ENCODE measurements at places on chromosomes 11 and 22.

- no peaks in the 10 kb centered on the region for H3K36me3 ChIP-seq
- no peak for DNase-seq
- no peak within 1 kb of the TSS for H3K27ac ChIP-seq
- H3K4me3 ChIP-seq, result peak within 1 kb of the TSS; percentile 71
- H3K4me1 ChIP-seq, result peaks cover 13% of the 10 kb centered on the region
Observed at GRCh38 chr11:65386307-65387140, at the start of gene FRMD8. TSS of gene FRMD8 (plus strand) at chr11:65386637. CDS start at chr11:65387037, 400 bp downstream.

DNA sequence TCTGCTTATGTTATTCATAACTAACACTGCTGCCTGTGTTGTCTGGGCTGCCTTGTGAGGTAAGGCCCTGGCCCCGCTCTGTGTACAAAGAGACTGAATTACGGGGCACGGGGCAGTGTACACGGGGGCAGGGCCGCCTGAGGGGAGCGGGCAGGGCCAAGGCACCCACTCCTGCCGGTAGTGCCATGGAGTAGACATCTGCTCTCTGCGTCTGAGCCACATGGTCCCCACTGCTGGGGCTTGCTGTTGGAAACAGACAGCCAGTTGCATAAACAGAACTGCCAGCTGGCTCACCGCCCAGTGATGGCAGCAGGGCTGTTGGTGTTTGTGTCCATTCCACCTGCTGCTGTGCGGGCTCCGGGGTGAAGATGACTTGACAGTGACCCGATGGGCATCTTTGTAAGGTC is 19.8 kb downstream of the FAM118A start:
- H3K4me3 ChIP-seq, result no peak overlapping the region
- no peaks in the 10 kb centered on the region for H3K4me1 ChIP-seq
- H3K27ac ChIP-seq, result no peak overlapping the region
- DNase-seq, result no peak
- no peaks in the 10 kb centered on the region for H3K27me3 ChIP-seq
- peaks cover 7% of the 10 kb centered on the region for H3K36me3 ChIP-seq

DNA sequence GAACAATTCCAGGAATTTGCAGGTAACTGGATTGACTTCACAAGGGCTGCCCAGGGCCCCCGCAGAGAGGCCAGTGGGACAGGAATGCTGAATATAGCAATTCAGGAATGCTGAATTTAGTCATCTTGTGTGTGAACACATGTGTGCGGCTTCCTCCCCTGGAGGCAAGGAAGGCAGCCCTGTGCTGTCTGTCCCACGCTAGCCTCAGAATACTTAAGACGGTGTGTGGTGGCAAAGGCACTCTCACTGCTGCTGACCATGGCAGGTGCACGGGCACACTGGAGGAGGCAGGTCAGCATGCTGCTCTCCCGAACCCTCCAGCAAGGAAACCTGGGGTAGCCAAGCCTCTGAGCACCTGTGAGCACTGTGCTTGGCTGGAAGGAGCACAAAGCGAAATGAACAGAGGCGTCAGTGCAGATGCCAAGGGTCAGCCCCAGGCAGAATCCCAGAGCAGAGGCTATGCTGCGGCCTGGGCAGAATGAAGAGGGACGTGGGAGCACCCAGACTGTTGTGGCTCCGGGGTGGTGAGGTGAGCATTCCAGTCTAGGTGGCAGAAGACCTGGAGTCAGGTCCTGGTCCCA is 2.7 kb downstream of the GNAZ start:
- no peak overlapping the region for H3K4me3 ChIP-seq
- no peak for DNase-seq
- H3K27me3 ChIP-seq, result peaks cover 9% of the 10 kb centered on the region
- no peak overlapping the region for H3K27ac ChIP-seq

GRCh38 chr22:48488149-48488551 is 1339.5 kb downstream of the BRD1 start:
- H3K4me3 ChIP-seq, result no peak overlapping the region
- H3K4me1 ChIP-seq, result no peaks in the 10 kb centered on the region
- DNase-seq, result no peak
- H3K27ac ChIP-seq, result no peak overlapping the region
- H3K27me3 ChIP-seq, result no peaks in the 10 kb centered on the region
- H3K36me3 ChIP-seq, result no peaks in the 10 kb centered on the region

DNA sequence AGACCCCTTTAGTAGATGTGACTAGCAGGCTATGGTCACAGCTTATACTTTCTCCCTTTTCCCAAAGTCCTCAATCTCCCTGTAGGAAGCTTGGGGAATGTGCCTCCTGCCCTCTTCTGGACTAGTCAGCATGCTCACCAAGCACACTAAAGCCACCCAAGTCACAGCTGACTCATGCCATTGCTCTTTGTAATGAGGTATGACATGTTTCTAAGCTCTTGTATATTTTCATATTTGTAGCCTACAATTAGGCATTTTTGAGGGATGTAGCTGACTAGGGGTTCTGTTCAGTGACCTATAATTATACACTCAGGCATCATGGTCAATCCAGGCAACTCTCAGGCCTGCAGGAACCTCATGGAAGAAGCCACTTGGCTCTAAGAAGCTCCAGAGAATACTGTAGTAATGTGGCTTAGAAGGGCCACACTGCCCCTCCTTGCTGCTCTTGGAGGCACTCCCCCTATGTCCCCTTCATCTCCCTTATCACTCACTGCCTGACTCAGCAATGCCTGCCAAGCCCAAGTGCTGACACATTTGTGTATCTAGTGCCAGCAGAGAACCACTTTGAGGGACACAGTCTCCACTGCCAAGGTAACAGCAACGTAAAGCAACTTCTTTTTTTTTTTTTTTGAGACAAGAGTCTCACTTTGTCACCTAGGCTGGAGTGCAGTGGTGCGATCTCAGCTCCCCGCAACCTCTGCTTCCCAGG is 86.2 kb downstream of the RPL27A start:
- peaks cover 8% of the 10 kb centered on the region for H3K4me1 ChIP-seq
- H3K36me3 ChIP-seq, result no peaks in the 10 kb centered on the region
- no peak overlapping the region for H3K27ac ChIP-seq

- no peaks in the 10 kb centered on the region for H3K27me3 ChIP-seq
- no peaks in the 10 kb centered on the region for H3K4me1 ChIP-seq
- H3K27ac ChIP-seq, result no peak overlapping the region
- DNase-seq, result no peak
- H3K4me3 ChIP-seq, result no peak overlapping the region
Observed at GRCh38 chr22:19397734-19398104, 33.8 kb downstream of the HIRA start.

DNA sequence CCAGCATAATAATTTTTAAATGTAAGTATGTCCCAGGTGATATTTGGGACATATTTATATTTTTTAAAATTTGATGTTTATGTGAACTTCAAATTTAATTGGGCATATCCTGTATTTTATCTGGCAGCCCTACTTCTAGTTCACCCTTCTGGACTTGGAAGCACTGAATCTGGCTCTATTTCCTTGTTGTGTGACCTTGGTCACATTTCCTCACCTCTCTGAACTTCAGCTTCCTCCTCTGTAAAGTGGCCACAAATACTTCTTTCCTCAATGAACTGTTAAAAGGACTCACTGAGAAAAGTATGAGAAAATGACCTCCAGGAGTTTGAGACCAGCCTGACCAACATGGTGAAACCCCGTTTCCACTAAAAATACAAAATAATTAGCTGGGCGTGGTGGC is 8.1 kb upstream of the RNF185 start:
- H3K27me3 ChIP-seq, result no peaks in the 10 kb centered on the region
- H3K4me3 ChIP-seq, result no peak overlapping the region
- H3K4me1 ChIP-seq, result no peaks in the 10 kb centered on the region
- no peak overlapping the region for H3K27ac ChIP-seq
- no peaks in the 10 kb centered on the region for H3K36me3 ChIP-seq

DNA sequence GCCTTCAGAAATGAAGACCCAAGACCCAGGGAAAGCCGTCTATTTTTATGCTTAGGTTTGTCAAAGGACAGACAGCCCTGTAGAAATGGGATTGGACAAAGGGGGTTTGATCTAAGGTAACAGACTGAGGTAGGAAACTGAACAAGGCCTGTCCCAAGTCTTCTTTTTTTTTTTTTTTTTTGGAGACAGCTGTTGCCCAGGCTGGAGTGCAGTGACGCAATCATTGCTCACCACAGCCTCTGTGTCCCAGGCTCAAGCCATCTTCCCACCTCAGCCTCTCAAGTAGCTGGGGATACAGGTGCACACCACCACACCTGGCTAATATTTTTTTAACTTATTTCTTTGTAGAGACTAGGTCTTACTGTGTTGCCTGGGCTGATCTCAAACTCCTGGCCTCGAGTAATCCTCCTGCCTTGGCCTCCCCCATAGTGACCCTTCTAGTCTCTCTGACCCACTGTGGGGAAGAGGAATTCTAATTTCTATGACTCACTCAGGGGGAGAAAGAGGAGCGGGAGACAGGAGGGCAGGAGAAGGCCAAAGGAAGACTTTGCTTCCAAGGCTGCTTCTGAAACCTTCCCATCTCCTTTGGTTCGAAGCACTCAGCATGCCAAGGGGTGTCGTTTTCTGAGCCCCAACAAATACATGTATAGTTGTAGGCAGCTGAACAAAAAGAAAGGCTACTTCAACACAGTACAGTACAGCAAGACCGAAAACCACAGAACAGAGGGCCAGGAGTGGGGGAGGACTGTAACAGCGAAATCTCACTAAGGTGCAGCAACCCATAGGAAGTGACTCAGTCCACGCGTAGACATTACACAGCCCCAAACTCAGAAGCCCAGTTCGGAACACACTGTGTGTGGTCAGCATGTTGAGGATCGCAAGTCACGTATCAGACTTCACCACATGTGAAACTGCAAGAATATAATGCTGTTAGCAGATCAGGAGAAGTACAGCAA is 872 bp downstream of the TMA7B start:
- H3K27ac ChIP-seq, result no peak overlapping the region
- H3K36me3 ChIP-seq, result no peaks in the 10 kb centered on the region
- H3K27me3 ChIP-seq, result no peaks in the 10 kb centered on the region
- no peak overlapping the region for H3K4me3 ChIP-seq

Measured in iPS DF 6.9 (cell line).